Inflammatory macrophage treated with lipopolysaccharide for 1 hour (primary cell): ENCODE measurements at places on chromosomes 6 and 20.

DNA sequence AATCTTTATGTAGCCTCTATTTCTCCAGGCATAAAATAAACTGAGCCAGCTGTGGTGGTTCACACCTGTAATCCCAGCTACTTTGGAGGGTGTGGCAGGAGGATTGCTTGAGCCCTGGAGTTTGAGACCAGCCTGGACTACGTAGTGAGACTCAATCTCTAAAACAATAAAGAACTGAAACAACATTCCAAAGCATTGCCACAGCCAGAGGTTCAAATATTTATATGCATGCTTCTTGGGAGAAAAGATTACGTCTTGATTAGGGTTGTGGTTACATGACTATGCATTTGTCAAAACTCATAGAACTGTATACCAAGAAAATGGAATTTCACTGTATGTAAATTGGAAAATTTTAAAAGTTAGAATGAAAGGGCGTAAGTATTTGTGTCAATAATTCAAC is 27.7 kb upstream of the PAX1 start:
- no peak for DNase-seq

DNA sequence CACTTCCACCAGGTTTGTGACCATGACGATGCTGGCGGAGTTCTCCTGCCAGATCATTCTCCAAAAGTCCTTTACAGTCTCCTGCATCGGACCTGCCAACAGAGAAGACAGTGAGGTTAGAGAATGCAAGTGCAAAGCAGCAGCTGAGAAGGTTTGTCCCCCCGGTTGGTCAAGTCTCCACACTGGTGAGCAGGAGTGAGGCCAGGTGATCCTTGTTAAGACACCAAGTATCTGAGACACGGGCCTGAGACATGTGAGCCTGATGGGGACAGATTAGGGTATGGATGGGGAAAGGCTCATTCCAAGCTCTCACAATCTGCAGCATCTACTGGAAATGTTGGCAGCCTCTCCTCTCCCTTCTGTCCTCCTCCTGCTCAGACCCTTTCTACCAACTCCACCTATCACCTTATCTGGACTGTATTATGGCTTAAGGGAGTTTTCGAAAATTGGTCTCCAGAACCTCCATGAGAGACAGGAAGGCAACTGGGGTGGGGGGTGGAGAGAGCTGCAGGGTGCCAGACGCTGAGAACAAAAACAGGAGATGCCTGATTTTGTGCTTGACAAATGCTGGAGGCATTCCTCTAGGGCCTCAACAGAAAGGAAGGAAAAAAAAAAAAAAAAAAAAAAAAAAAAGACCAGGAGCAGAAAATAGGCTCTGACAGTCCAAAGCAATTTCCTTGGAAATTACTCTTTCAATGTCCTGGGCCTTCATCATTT is 500.4 kb upstream of the CHD6 start:
- no peak for DNase-seq

GRCh38 chr20:62834967-62835730 is 18.3 kb downstream of the COL9A3 start:
- no peak for DNase-seq

GRCh38 chr6:132931936-132932514 is 117.7 kb downstream of the RPS12 start:
- no peak for DNase-seq

DNA sequence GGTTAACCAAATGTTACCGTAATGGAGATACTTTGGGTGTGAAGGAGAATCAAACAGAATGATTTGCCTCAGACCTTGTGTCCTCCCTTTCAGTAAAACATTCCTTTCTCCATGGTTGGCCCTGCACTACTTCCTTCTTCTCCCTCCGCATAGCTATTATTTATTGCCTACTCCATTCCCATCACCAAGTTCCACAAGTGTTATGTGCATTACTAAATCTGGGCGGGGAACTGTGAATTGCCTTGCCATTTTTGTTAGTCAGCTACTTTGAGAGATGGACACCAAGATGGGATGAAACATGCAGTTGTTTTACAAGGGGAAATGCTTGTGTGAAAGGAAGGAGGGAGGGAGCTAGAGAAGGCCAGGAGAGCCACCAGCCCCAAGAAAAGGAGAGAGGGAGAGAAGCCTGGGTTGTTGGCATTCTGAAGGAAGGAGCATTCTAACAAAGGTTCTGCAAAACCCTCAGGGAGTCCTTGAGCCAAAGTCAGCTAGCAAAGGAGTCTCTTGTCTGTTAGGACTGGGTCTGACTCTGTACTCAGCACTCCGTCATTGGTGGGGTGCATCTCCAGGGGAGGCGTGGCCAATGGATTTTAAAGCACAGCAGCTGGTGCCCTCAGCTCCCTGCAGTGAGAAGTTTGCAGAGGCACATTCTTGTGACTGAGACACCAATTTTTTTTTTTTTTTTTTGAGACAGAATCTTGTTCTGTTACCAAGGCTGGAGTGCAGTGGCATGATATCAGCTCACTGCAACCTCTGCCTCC is 83.6 kb upstream of the CHD6 start:
- no peak for DNase-seq
